ENCODE measurements at places on chromosomes 12 and 14.

- no peak for DNase-seq
These were observed 1.2 kb downstream of the KCNJ8 start for GRCh38 chr12:21773263-21773741.

DNA sequence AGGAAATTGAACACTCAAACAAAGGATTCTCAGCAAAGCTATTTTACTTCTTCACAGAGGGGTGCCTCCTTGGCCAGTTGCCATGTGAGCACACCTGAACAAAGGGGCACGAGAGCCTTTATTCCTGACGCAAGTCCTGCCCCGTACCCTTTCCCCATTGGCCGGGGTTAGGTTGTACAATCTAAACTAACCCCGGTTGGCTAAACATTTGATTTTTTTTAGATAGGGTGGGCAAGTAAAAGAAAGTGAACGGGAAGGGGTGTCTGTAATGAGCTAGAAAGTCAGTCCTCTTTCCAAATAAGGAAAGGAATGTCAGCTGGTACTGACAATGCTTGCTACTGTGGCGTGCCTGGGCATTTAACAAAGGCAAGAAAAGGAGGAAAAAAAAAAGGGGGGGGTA lies 135.5 kb upstream of the CDKN3 start:
- DNase-seq: no peak

- DNase-seq: no peak
These were observed 388.6 kb downstream of the CCDC91 start for GRCh38 chr12:28578833-28579252.

DNA sequence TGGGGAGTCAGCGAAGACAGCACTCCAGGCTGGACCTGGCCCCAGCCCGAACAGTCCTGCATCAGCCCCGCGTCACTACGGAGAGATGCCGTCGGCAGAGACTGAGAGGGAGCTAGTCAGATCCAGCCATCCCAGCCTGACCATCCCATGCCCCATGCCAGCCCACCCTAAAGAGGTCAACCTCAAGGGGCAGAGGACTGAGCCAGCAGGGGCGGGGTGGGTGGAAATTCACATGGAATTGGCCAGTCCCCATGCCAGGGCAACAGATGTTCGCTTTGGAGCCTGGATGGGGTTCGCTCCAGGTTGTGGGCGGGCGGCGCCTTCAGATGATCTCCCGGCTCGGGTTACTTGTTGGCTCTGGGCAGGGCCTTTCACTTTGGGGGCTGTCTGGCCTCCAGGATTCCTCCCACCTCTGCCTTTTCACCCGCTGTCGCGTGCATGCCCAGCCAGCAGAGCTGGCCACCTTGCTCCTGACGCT lies 154.3 kb downstream of the TSPAN9 start:
- DNase-seq: no peak

DNA sequence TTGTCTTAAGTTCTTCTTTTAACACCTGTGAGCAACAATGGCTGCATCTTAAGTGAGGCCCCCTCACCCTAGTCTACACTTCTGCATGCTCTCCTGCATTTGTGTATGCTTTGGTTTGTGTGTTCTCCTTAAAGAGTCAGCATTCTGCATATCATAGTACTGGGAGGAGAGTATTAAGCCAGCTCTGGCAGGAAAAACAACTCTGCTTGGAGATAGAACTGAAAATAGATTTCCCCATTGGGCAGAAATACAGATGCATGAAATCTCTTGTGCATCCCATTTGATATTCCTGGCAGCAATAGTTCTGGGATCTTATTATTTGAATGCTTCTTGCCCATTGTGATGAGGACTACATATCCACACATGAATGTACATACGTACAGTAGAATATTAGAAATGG lies 70.6 kb upstream of the PRICKLE1 start:
- no peak for DNase-seq

DNA sequence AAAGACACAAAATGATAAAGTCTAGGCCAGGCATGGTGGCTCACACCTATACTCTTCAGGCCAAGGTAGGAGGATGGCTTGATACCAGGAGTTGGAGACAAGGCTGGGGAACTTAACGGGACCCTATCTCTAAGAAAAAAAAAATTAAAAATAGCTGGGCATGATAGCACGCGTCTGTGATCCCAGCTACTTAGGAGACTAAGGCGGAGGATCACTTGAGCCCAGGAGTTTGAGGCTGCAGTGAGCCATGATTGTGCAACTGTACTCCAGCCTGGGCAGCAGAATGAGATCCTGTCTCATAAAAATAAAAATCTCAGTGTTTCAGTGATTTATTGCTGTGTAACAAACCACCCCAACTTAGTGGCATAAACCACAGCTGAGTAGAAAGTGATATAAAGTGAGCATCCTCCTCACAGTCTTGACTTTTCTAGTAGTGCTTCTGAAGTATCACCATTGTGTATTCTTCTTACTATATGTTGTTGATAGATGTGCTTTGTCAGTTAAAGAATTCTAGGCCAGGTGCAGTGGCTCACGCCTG lies 10.6 kb upstream of the ATF1 start:
- DNase-seq: no peak

GRCh38 chr12:71726548-71726947 lies 28.1 kb upstream of the RAB21 start:
- DNase-seq: no peak

- DNase-seq: no peak
These were observed 11.2 kb downstream of the TTC9 start for GRCh38 chr14:70652871-70653270.

- no peak for DNase-seq
These were observed 15.5 kb downstream of the SYT1 start for GRCh38 chr12:78880078-78880477.

DNA sequence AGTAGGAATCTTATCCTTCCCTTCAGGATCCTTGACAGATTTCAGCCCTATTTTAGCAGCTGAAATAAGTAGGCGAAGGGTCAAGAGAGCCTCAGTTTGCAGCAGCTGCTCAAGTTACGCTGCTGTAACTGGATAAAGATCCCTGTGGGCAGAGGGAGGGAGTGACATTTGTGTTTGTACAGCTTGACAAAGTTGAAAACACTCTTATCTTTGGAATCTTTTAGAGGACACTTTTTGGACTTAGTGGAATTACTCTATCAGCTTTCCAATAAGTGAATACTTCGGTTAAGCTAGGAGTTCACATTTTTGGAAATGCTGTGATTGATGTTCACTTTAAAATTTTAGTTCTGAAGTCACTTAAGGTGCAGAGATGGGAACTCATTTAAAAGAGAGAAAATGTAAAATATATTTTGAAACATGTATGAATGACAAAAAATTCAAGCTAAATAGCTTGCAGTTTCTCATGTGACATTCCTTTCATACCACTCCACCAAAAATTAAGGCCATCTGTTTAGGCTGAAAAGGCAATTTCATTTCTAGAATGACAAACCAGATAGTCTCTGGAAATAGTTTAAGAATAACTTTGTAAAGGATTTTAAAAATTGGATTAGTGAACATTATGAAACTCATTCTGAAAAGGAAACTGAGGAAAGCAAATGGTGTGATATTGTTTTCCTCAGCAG lies 55.2 kb downstream of the SLC38A4 start:
- DNase-seq: no peak

DNA sequence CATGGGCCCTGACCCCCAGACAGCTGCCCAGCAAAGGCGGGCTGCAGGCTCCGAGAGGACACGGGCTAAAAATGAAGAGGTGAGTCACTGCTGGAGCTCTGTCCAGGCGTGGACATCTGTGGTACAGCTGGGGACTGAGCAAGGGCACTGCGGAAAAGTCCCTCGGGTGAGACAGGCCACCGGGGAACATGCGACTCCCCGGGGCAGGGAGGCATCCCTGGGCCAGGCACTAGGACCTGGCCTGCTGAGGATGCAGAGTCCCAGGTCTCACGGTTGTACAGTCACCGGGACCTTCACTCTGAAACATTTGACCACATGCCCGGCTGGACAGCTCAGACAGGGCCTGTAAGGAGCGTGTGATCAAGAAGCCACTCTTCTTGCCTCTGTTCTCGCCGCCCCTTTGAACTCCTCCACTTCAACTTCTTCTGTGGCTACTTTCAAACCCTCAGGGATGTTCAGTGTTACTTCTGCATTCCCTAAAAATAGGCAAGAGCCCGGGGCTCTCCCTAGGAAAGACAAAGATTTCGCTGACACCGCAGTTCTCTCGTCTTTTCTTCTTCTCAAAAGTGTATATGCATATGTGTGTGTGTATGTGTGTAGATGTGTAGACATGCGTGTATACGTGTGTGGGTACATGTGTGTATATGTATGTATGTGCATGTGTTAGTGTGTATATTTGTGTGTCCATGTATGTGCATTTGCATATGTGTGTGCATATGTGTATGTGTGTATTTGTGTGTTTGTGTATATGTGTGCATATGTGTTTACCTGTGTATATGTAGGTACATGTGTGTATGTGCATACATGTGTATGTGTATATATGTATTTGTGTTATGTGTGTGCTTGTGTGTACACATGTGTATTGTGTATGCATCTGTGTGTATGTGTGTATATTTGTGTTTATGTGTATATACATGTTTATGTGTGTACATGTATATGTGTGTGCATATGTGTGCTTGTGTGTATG lies 5.0 kb upstream of the RFLNA start:
- DNase-seq: no peak

DNA sequence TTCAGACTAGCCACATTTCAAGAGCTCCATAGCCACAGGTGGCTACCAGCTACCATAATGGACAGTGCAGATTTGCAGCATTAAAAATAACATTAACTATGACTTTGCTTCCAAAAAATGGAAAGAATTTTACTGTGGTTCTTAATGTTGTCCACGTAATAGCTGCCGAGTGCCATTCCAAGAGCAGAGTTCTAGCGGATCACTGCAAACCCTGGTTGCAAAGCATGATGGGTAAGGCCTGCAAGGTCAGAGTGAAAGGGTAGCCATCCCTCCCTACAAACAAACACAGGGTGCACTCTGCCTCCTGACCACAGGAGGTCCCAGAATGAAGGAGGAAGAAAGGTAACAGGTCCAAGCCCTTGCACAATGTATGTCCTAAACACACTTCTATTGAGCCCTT lies 157.6 kb downstream of the DPF3 start:
- no peak for DNase-seq

GRCh38 chr12:128976120-128976738 lies 123.0 kb downstream of the GLT1D1 start:
- no peak for DNase-seq

- no peak for DNase-seq
These were observed 28.5 kb downstream of the PIWIL1 start for GRCh38 chr12:130366159-130366558.

DNA sequence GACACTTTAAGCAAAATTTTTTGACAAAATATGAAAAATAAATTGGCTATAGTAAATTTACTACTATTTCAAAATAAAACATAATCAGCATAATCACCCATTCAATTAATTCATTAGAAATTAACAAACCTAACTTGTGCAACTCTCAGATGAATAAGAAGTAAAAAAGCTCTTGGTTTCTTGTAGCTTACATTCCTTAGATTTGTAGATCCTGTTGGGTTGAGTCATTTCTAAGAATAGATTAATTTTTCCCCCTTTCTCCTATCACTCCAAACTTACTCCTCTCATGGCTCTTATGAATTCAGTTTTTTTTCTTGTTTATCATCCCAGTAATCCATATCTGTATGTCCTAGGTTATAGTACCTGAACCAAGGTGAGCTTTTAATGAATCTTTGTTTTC lies 230.9 kb upstream of the LRIG3 start:
- DNase-seq: no peak

- no peak for DNase-seq
These were observed 321.4 kb upstream of the RGS6 start for GRCh38 chr14:71610797-71611196.

- DNase-seq: no peak
These were observed 7.1 kb upstream of the CCDC175 start for GRCh38 chr14:59583755-59584154.

DNA sequence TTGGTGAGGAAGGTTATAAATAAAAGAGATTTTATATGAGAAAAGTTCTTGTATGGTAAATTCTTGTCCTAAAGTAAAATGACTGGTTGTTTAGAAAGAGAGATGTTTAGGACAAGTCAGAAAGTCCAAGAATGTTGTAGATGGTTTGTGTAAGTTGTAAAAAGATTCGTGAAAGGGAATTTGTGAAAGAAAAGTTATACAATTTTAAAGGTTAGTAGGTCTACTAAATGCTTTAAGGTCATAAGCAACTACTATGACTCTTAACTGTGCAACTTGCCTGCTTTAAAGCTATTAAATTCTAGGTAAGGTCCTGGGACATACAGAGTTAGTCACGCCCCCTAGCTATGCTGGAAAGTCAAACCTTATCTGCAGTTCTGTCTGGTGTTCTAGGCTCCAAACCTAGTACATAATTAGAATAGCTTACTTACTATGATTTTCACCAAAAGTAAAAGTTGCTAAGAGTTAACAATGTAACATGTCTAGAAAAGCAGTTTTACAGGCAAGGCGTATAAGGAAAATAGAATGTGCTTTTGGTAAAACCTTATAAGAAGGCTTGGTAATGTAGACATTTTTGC lies 11.2 kb upstream of the DHRS2 start:
- no peak for DNase-seq

- no peak for DNase-seq
These were observed 13.2 kb upstream of the KRT78 start for GRCh38 chr12:52862023-52862422.

DNA sequence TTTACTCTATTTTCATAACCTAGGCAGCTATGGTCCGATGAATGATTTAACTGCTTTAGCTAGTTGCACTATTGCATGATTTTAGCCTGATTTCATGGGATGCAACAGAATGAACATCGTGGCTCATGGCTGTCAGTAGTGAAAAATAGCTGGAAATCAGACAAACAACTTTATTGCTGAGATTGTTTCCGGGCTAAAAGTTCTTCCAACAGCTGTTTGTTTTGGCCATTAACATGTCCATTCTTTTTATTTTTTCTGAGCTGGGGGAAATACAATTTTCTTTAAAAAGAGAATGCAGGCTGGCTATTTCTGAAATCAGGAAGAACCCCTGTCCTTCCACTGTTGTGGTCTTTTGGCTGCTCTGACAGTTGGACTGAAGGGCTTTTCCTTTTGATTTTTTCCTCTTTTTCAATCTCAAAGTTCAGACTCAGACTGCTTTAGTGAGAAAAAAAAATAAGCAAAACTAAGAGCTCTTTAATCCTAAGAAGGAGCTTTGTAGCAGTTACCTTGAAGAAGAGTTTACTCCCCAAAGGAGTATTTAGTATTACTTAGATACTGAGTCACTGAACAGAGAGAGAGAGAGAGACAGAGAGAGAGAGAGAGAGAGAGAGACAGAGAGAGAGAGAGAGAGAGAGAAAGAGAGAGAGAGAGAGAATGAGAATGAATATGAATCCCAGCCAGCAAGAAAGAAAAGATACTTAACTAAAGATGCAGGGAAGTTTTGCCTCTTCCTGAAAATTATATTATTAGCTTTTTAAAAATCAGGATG lies at the start of gene NAV3:
TSS of gene NAV3 (plus strand) at position 312 of the 769 bp plus-strand sequence. CDS start 568 bp downstream, outside the sequence.
- DNase-seq: no peak

DNA sequence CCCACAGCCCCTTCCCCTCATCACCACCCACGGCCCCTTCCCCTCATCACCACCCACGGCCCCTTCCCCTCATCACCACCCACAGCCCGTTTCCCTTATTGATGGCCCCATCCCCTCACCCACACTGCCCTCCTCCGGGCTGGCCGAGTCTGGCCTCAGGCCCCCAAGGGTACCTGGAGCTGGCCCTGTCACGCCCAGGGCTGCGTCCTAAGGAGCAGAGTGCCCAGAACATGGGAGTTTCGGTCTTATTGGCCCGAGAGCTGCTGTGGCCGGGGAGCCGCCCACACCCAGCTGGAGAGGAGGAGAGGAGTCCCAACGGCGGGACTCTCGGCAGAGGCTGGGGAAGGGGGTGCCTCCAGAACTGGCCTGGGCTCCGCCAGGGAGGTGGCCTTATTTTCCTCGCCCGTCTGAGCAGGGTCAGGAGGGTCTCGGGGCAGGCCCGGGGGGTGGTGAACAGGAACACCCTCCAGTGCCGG lies 182.3 kb downstream of the KIF26A start:
- DNase-seq: no peak

- DNase-seq: no peak
These were observed 285.1 kb upstream of the NOS1 start for GRCh38 chr12:117646520-117646919.

Data from kidney epithelial cell (primary cell).